ENCODE measurements at places on chromosomes 2 and 18.
A peak's percentile ranks its signal among the peaks of the same experiment; 100 is the strongest.

DNA sequence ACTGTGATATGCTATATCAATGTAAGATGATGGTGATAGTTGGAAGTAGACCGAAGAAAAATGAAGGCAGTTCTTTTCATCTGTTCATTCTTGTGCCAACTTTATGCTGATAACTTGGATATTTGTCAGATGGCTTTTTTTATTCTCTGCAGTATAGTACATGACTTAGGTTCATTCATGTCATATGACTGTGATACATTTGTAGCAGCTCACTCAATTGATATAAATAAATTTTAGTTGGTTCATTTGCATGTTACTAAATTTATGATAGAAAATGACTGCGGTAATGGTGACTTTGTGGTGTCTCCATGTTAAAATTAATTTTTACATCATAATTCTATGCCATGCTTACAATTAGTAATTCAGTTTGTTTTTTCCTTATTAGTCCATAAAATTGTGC lies 7.1 kb downstream of the UBXN2A start:
- DNase-seq, result no peak

DNA sequence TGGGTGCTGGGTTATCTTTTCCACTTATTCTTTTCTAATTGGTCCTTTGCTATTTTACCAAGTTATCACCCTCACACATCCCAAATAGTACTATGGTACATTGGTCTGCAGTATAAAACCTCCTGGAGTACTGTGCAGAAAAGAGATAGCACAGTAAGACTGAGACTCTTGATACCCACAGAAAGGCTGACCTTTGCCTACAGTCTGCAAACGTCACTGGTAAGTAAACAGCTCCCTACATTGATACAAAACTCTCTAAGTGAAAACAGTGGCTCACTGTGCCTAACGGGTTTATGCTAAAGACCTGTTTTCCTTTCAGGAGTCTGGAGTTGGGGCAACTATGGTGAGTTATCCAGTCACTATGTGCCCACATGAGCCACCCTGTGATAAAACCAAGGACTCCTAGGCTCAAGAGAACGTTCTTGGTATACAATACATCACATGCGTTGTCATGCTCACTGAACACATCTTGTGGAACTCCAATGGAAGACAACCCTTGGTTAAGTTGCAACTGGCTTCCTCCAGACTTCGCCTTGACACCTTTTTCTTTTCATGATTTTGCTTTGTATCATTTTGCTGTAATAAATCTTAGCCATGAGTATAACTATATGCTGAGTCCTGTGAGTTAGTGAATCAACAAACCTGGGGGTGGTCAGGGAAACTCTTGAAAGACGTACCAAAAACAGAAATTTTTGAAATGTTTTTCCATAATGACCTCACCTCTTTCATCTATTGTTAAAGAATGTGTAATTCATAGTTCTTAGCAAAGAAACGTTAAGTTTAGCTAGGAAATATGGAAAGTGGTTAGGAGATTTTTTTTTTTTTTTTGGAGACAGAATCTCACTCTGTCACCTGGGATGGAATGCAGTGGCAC lies 104.9 kb downstream of the C2orf74 start:
- no peak for DNase-seq

DNA sequence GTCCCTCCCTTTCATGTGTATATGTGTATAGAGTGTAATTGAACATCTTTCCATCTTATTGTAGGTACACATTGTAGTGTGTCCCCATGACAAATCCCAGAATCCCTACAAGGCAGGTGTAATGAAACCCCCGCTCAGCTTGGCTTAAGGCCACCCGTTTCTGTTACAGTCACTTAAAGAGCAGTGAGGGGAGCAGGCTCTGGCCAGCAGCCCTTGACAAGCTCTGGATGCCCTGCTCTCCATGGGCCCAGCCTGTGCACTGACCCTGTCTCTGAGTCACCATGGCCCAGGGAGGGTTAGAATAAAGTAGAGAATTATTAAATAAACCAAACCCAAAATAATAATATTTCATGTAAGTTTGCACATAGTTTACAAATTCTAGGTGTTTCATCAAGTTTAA lies 17.2 kb upstream of the MAL start:
- DNase-seq, result no peak

DNA sequence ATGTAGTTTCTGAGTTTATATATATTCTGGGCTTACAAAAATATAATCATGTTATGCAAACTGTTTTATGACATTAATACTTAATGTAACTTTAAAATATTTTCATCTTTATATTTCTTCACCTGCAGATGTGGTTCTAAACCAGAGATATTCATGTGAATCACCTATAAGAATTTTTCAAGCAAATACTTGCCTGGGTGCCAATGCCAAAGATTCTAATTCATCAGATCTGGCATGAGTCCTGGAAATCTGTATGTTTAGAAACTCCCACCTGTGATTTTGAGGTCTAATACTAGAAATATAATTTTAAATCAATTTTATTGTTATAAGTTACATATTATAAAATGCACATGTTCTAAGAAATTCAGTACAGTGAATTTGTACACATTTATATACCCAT lies 19.9 kb upstream of the DNAH6 start:
- no peak for DNase-seq

DNA sequence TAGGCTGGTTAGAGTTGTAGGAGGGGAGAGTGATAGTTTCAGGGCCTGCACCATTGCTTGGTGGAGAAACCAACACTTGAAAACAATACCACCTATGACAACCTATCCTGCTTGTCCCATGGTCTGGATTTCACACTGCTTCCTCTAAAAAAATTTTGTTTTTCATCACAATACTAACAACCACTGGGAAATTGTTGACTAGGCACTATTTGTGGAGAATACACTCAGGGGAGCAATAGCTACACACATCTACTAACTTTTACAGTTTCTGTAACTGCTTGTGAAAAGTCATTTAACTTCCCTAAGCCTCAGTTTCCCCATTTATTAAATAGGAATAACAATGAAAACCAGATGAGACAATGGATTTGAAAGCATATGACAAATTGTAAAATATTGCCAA lies 4.1 kb upstream of the CRYGB start:
- no peak for DNase-seq

GRCh38 chr2:188931361-188931760 lies 42.8 kb upstream of the COL3A1 start:
- DNase-seq, result no peak

GRCh38 chr18:57561728-57562423 lies 24.6 kb downstream of the FECH start:
- peak; percentile 12 for DNase-seq

GRCh38 chr2:180690611-180691010 lies 289.8 kb upstream of the UBE2E3 start:
- no peak for DNase-seq

GRCh38 chr18:30792051-30792450 lies 250.5 kb downstream of the DSC3 start:
- DNase-seq, result no peak

- no peak for DNase-seq
These were observed 376.3 kb downstream of the ARHGAP15 start for GRCh38 chr2:143505542-143505941.

- no peak for DNase-seq
These were observed 18.9 kb downstream of the TGIF1 start for GRCh38 chr18:3468833-3469232.

DNA sequence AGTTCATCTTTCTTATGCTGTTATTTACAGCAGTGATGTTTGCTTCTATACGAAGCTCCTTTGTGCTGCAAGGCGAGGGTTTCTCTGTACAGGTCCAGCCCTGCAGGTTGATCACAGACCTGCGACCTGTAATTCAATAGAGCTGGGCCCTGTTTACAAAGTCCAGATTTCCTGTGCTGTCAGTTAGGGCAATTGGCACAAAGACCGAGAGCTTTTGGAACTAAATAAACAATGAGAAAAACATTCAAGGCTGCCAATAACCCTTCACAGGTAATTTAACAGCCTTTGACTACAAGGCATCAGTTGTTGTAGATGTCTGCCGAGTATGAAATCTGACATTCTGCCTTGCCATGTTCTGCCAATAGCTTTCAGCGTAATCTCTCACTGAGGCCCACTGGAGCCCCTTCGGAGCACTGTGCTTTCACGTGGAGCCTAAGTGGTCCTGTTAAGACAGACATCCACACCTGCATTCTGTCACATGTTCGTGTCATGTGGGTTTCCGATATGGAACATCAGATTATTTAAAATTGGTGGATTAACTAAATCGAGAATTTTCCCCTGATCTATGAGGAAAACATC lies 232.5 kb downstream of the PTGR3 start:
- no peak for DNase-seq

GRCh38 chr2:74603282-74604000 lies 44.7 kb downstream of the M1AP start:
- DNase-seq, result no peak

DNA sequence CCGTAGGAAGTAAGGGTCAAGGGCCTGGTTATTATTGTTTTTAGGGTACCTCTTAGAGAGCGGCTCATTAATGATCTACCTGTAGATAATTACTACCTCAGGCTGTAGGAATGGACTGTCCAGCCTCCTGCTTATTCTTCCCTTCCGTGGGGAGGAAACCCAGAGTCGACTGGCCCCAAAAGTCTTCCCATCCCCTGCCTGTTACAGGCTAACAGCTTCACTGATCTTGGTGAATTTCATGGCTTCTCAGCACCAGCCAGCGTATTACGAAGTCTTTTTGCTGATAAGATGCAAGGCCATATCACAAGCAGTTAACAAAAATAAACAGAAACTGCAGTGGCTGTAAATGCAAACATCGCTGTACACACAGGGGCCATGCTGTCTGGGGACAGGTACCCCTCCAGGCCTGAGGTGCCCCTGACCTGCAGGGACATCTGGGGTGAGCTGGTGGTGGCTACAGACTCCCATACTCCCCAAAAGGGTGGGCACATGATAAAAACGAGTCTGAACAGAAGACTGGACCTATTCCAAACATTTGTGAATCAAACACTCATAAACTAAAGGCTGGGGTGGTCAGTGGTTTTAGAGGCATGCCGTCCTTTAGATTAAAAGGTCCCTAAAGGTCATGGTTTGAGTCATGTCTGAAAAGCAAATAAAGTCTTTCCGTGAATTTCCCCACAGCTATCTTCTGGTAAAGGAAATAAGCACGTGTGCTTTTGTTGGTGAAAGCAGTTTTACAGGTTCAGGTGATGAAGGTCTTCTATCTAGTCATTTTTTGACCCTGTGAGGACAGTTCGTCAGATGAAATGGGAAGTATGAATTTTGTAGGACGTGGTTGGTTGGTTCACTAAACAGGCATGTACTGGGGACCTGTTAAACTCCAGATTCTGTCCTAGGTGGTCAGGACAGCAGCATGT lies 36.7 kb downstream of the TTC39C start:
- DNase-seq, result no peak

- no peak for DNase-seq
These were observed 540.9 kb downstream of the NRXN1 start for GRCh38 chr2:50490991-50491390.

DNA sequence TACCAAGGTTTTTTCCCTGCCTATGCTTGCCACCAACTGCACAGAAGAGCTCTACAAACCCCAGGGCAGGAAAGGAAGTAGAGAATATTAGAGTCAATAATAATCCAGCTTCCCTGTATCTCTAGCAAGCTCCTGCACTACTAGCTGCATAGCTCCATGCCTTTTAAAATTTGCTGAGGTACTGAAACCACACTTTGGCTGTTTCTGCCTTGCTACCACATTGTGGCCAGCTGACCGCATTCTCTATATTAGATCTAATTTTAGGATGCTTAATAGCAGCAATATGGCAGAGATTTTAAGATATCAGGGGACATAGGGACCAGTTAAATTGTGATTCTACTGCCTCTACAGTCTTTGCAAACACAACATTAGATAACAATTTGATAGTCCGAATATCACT lies 534.6 kb downstream of the MBD2 start:
- DNase-seq, result no peak

DNA sequence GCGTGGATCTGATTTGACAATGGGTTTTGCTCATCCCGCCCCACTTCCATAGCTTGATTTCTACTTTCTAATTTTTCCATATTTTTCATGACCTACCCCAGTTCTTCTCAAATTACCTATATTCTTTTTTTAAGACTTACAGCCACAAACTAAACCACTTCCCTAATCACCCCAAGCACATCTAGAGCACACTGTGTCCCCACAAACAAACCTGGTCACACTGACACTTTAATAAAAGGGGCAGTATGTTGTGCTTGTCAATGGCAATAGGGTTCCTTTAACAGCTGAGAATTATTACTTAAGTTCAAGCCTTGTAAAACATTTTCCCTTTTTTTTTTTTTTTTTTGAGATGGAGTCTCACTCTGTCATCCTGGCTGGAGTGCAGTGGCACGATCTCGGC lies 47.1 kb downstream of the MREG start:
- DNase-seq, result no peak

DNA sequence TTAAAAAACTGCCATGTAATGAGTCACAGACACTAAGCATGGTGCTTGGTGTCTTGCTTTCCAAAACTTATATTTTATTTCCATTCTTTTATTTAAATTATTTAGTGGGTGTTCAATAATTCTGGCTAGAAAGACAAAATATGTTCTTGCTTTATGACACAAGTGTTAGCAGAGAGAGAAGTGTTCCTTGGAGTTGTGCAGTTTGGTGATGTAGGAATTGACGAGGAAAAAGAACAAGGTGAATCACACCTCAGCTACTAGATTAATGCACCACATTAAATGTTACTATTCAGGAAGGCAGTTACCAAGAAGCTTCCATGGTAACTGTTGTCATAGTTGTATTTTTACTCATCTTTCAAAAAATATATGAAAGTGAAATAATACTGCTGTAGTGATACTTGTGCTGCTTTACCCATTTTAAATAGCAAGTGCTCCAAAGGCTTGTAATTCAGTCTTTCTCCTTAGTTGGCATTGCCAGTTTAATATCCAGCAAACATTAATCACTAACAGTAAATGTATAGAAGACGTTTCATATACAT lies 28.3 kb downstream of the ADAM23 start:
- DNase-seq, result no peak

DNA sequence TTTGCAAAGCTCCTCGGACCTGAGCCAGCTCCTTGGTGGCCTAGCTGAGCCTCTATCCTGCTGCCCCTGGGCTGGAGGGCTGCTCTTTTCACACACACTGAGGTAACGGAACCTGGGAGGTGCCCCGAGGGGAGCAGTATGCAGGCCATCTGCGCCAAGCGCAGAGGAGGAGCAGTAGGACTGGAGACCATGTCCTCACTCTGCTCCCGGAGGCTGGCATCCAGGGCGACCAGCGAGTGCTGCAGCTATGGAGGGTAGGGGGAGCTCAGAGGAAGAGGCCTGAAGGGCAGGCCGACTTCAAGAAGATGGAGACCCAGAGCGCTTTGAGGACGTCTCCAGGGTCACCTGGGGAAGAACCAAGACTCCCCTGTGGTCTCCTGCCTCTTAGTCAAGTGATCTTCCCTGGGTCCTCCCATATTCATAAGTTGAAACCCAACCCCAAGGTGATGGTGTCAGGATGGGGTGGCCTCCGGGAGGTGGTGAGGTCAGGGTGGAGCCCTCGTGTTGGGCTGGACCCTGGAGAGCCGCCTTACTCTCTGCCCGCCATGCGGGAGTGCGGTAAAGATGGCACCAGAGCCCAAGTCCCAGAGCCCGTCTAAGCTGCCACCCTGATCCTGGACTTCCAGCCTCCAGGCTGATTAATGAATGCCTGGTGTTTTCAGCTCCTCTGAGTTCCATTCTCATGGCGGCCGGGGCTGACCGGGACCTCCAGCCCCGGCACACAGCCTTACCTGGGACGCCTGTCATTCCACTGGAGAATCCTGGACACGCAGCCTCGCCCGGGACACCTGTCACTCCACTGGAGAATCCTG lies 160.7 kb downstream of the NDUFA10 start:
- DNase-seq, result no peak

Data from stimulated activated CD4-positive, alpha-beta T cell treated with anti-CD3 and anti-CD28 coated beads, Interleukin-15, amount 100 ng/mL, for 24 hours (primary cell).